ENCODE measurements at places on chromosomes 3 and 15.

- no peak for DNase-seq
These were observed 140.0 kb upstream of the UBE2E1 start for GRCh38 chr3:23665741-23666140.

GRCh38 chr3:17039594-17039993 lies 154.8 kb downstream of the PLCL2 start:
- no peak for DNase-seq

- DNase-seq = no peak
These were observed 40.8 kb downstream of the CLDN1 start for GRCh38 chr3:190281308-190282051.

DNA sequence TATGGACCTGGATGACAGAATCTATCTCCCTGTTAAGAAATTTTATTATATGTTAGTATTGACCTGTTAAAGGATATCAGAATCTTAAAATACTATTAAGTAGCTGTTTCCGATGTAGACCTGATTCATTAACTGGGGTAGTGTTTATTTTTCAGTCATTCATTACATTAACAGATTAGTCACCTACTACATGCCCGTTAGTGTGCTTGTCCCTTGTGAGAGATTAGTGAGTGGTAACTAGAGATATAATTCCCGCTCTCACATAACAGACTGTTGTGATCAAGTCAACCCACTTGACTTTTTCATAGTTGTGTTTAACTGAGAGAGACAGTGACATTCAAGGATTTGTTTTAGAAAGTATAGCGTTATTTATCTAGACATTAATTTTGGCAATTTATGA lies 166.8 kb downstream of the TCF12 start:
- no peak for DNase-seq

GRCh38 chr3:147197739-147198138 lies 208.6 kb downstream of the ZIC4 start:
- DNase-seq = no peak

GRCh38 chr3:14258906-14259904 lies 80.6 kb downstream of the LSM3 start:
- no peak for DNase-seq

- no peak for DNase-seq
These were observed 487.2 kb downstream of the CNTN3 start for GRCh38 chr3:74127256-74127655.

DNA sequence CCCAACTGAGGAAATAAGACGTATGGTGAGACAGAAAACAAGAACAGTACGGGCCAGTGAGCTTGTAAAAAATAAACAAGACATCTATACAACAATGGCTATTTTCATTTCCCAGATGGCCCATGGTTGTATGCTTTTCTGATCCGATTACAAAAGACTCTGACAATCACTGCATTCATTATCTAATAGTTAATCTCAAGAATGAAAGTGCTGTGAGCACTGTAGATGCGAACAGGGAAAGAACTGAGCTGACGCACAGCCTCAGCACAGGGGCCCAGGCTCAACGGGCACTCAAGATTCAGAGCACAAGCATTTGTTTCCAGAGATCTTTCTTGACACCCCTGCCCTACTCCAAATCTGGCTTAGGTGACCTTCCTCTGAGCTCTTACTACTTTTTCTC lies 6.9 kb downstream of the MTMR10 start:
- DNase-seq = no peak

DNA sequence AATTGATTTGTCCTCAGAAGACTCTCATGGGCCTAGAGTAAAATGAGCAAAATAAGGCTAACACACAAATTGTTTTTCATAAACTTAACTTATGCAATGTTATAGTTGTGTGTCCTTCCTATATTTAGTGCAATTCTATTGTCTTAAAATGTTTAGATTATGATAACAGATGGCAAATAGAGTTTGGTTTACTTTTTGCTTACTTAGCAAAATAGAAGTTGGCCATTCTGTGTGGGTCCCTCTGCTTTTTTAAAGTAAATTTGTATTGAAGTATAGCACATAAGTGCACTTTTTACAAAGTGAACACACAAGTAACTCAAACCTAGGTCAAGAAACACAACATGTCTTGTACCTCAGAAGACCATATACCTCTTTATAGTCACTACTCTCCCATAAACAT lies 150.6 kb upstream of the RARB start:
- DNase-seq = no peak

GRCh38 chr15:92322566-92323355 lies 70.9 kb upstream of the ST8SIA2 start:
- DNase-seq = no peak

- DNase-seq = no peak
These were observed 10.3 kb downstream of the ATG7 start for GRCh38 chr3:11282250-11283138.

DNA sequence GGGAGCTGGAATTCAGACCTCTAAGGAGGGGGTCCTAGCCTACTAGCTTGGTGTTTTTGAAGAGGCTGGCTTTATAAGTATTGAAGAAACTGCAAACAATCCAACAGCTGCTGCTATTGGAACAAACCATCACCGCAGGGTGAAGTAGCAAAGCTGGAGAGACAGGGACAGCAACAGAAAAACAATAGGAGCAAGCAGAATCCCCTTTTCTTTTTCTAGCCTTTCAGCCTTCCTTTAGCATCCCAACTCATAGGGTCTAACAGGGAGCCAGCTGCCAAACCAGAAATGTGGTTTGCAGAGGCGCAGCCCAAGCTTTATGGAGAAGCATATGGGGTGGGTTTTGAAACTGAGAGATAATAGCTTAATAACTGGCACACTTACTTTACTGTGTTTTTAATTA lies 106.2 kb upstream of the CHMP2B start:
- DNase-seq = no peak

DNA sequence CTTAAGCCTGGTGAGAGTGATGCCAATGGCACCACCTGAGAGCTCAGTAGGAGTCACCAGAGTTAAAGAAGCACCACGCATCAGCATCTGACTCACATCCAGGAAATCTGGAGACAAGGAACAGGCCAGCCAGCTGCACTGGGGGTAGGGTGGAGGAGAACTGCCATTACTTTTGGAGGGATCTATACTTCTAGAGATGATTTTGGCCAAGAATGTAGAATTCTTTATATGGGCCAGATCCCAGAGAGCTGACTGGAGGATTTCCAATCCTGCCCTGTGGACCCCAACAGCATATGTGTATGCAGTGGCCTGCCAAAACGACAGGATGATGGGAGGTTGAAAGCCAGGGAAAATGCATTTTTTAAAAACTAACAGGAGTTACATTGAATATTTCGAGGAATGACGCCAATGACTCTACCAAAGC lies 29.8 kb downstream of the CCR3 start:
- DNase-seq = no peak

DNA sequence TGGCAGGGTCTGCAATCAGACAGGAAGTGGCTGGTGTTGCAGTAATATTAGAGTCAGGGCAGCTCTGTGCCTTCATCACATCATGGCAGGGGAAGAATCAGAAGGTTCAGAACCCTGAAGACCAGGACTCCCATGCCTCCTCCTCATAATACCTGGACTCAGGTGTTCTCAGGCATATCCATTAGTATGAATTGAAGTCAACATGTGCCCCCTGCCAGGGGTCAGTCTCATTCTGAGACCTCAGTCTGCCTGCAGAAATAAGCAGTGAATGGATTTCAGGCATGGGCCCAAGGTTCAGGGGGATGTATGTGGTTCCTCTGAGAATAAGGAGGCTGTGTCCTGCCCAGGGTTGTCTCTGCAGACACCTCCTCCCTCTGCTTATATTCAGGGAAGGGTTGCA lies 74.2 kb downstream of the SPSB4 start:
- DNase-seq = no peak

- no peak for DNase-seq
These were observed 225.2 kb downstream of the ADAMTS17 start for GRCh38 chr15:100116416-100117190.

DNA sequence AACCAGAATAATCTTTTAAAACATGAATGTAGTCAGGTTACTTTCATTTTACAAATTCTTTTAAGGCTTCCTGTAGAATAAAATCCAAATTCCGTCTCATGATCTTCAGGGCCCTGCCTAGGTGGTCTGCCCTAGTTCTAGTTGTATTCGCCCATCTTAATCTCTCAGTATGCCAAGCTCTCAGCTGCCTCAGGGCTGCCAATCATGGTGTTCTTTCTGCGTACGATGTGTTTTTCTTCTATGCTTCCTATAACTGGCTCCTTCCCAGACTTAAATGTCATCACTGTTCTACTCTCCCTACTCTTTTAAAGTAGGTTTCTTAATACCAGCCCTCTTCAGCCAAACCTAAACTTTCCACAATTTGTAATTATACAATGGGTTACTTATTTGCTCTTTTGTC lies 107.4 kb downstream of the GREM1 start:
- DNase-seq = no peak

DNA sequence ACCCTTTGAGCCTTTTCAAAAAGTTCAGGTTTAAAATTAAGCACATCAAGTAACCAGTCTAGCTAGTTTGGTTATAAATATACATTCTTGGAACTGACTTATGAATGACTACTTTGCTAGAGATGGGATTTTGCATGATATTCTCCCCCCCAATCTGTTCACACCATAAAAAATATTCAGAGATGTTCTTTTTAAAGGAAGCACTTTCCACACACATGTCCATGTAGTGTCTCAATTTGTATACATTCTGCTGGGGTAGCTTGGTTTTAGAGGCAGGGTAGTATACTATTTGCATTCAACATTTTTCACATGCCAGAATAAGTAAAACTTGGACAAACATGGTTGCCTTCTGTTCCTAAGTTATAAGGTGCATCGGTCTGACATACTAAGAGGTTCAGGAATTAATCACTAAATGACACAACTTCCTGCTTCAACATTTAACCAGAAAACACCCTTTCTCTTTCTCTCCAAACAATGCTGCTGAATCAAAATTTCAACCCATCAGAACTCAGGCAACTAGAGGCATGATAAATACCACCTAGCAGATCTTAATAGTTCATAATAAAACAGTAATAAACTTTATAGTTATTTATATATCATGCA lies 57.0 kb downstream of the SUMF1 start:
- no peak for DNase-seq

DNA sequence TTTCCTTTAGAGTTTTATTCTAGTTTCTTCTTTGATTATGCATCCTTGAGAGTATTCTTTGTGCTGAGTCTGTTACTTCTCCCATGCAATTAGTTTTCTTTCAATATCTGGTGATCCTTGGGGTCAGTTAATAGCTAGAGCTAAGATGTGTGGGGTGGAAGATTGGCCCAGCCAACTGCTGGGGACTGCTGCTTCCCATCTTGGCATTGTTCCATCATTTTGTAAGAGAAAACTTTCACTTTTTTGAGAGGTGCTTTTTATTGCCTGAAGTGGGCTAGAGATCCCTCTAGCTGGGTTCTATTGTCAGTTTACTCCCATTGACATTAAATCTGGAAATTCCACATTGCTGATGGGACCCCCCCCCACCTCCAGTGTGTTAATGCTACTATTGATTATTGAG lies 15.4 kb downstream of the BCL2L10 start:
- DNase-seq = no peak

DNA sequence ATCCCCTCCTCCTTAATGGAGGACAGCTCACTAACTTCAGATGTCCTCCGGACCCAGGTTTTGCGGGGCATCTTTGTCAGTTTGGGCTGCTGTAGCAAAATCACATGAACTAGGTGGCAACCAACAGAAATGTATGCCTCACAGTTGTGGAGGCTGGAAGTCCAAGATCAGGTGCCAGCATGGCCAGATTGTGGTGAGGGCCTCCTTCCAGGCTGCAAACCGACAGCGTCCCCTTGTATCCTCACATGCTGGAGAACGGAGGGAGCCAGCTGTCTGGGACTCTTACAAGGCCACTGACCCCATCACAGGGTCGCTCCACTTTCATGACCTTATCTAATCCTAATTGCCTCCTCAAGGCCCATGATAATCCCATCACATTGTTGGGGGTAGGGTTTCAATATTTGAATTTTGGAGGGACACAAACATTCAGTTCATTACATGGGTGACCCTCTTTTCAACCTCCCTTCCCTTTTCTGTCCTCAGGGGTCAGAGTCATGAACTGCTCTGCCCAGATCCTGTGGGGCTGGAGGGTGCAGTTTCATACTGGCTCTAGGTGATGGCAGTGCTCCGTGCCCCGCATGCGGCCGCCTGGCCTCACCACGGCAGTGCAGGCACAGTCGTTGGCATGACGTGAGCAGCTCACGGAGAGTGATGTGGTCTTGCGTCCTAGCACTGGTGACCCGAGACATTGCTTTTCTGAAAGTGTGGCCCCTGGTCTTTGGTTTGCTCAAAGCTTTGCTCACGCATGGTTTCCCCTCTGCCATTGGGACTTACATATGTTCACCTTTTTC lies 58.4 kb downstream of the DNASE1L3 start:
- no peak for DNase-seq

DNA sequence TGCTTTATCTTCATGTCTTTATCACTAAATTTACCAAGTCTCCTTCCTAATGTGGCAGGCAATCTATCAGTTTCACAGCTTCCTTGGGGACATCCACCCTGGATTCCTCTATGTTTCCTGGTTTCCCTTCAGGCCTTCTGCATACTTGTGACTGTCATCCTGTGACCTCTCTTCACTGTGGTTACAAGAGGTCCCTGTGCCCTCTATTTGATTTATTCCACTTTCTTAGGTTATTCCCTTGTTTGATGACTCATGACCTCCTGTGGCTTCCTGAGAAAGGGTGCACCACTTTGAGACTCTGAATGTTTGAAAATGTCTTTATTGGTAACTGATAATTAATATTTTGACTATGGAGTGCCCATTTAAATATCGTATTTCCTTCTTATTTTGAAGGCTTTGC lies 60.5 kb upstream of the KY start:
- no peak for DNase-seq

DNA sequence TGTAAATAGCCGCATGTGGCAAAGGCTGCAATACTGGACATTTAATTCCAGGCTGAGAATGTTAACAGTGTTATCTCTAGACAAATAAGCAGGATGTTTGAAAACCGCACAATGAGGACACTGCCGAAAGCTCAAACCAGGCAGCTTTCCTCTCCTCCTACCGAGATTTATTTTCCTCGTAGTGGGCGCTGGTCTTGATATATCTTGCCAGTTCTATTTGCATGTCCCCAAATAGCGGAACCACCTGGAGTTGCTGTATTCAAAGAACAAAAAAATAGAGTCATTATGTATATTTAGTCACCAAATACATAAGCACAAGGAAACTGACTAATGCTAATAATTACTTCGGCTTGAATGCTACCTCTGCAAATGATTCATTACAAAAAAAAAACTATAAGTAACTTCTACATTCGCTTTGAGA lies 46.5 kb downstream of the CYFIP1 start:
- no peak for DNase-seq

GRCh38 chr3:36800533-36801116 lies 36.3 kb upstream of the DCLK3 start:
- no peak for DNase-seq

GRCh38 chr3:187739094-187739560 lies 6.1 kb downstream of the BCL6 start:
- no peak for DNase-seq

Data from neural crest cell (in vitro differentiated cells).